Uterus (tissue), 4 donors: ENCODE measurements at places on chromosomes 11 and 22. TPM values are rescaled to one million over a fixed set of nuclear protein-coding genes. Genes with fewer than 3 reads are reported as not detected.

ABTB2 gene
- 5.6 TPM for total RNA-seq

ADM2 gene
- not detected for total RNA-seq

DNA sequence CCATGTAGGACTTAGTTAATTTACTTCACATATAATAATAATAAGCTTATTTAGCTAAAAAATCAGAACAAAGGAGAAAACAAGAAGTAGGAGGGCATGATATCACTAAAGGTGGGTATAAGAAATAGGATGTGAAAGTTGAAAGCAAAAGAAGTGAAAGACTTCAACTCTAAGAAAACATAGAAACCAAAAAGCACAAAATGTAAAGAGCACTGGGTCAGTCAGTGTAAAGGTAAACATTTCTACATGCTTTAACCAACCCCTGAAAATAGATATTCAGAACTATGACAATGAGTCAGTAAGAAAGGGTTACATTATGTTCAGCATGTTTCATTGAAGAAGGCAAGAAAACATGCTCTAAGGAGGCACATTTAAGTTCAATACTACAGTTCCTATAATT lies 298.8 kb downstream of the SWAP70 start:
- DNase-seq = no peak
- H3K27me3 ChIP-seq = no peaks in the 10 kb centered on the region
- no peak overlapping the region for H3K27ac ChIP-seq
- H3K4me1 ChIP-seq = no peaks in the 10 kb centered on the region

- H3K27me3 ChIP-seq = no peaks in the 10 kb centered on the region
- no peak for DNase-seq
- no peaks in the 10 kb centered on the region for H3K4me1 ChIP-seq
- H3K36me3 ChIP-seq = no peaks in the 10 kb centered on the region
- H3K27ac ChIP-seq = peak overlapping the region; percentile 61
- H3K4me3 ChIP-seq = no peak overlapping the region
These were observed 84.4 kb downstream of the GALNT18 start for GRCh38 chr11:11537372-11537771.

DNA sequence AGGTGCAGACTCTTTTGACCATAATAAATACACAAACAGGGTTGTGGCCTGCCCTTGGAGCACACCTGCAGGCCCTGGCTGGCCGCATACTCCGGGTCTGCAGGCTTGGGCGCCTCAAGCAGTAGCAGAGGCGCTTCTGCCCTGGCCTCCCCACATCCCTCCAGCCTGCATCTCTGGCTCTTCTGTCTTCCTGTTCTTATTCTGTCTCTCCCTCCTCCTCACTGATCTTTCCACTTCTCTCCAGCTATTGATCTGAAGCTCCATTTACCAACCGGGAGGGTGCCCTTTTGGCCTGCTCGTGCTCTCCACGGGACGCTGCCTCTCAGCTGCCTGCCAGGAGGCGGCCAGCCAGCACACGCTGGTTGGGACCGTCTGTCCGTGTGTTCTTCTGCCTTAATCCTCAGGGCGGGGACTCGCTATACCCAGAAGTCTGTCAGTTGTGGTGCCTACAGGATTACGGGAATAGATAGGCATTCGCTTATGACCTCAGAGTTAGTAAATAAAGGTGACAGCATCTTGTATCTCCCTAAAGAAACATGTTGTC lies 5.2 kb downstream of the UPB1 start:
- no peak for DNase-seq
- no peaks in the 10 kb centered on the region for H3K36me3 ChIP-seq
- no peak overlapping the region for H3K27ac ChIP-seq
- no peaks in the 10 kb centered on the region for H3K27me3 ChIP-seq

GRCh38 chr11:94767291-94767690 lies 865 bp upstream of the AMOTL1 start:
- H3K4me1 ChIP-seq = peaks cover 3% of the 10 kb centered on the region

DNA sequence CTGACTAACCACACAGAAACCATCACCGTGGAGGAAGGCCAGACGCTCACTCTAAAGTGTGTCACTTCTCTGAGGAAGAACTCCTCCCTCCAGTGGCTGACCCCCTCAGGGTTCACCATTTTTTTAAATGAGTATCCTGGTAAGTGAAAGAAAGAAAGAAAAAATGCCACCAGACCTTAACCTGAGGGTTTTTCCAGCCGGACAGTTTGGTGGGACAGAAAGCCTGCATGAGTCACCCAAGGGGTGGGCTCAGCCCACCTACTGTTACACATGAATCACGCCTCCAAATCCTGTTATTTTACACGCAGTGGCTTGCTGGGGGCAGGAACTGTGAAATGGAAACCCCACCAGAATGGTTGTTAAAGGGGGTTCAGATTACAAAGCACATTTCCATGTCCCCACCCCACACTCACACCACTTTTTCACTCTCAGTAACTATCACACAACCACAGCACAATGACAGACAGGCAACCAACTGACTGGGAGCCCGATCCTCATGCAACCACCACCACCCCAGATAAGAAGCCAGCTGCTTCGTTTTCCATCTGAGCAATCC lies 11.9 kb downstream of the CRTAM start:
- no peaks in the 10 kb centered on the region for H3K4me1 ChIP-seq
- no peak overlapping the region for H3K27ac ChIP-seq
- H3K36me3 ChIP-seq = no peaks in the 10 kb centered on the region
- no peak for DNase-seq
- H3K27me3 ChIP-seq = no peaks in the 10 kb centered on the region

- H3K4me1 ChIP-seq = peaks cover 3% of the 10 kb centered on the region
- DNase-seq = no peak
- H3K36me3 ChIP-seq = no peaks in the 10 kb centered on the region
These were observed 198.4 kb downstream of the SBF2 start for GRCh38 chr11:10095412-10096208.

DNA sequence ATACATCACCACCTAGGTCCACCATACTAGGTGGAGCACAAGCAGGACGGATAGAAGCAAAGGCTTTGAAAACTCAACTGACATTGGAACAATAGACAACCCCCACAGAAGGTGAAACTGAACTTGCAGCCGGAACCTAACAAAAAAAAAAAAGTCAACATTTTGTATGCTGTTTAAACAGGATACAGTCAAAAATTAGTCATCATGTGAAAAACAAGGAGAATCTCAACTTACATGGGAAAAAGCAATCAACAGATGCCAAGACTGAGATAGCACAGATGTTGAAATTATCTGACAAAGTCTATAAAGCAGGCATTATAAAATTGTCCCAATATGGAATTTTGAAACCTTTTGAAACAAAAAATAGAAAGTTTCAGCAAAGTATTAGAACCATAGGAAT lies 123.8 kb downstream of the RAB38 start:
- no peak overlapping the region for H3K4me3 ChIP-seq
- H3K27ac ChIP-seq = no peak overlapping the region
- H3K27me3 ChIP-seq = no peaks in the 10 kb centered on the region
- no peaks in the 10 kb centered on the region for H3K4me1 ChIP-seq
- DNase-seq = no peak
- no peaks in the 10 kb centered on the region for H3K36me3 ChIP-seq

- no peaks in the 10 kb centered on the region for H3K27me3 ChIP-seq
- no peaks in the 10 kb centered on the region for H3K36me3 ChIP-seq
- H3K4me1 ChIP-seq = no peaks in the 10 kb centered on the region
- H3K27ac ChIP-seq = no peak overlapping the region
- no peak for DNase-seq
These were observed 31.0 kb upstream of the AMOTL1 start for GRCh38 chr11:94737171-94737611.

DNA sequence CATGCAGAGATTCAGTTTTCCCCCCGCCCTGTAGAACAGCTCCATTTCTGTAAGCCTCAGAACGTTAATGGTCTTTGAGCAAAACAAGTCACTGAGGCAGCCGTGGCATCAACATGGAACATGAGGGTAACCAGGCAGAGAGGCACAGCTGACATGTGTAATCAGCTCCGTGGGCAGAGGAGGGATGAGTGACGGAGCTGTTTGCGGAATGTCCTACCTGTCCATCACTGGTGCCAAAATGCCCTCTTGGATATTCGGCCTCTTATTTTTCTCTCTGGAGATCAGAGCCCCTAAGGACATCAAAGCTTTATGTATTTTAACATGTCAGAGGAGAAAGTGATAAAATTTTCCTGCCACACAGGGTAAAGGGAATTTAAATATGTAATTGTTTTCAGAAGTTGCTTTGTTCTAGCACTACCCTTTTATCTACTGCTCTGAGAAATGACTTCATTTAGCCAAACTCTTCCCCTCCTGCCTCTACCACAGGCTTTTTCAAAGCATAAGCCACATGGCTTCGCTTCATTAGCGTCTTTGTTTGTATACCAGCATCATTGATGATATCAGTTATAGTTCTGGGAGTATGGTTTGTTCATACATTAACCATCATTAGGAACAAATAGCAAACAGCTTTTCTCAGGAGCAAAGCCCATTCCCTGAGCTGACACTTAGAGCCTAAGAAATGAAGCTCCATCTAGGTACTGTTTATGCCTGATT lies 32.9 kb downstream of the C11orf71 start:
- no peak overlapping the region for H3K27ac ChIP-seq
- no peaks in the 10 kb centered on the region for H3K27me3 ChIP-seq
- DNase-seq = no peak
- no peak overlapping the region for H3K4me3 ChIP-seq
- H3K4me1 ChIP-seq = no peaks in the 10 kb centered on the region

GRCh38 chr11:72833811-72834493 lies 19.7 kb downstream of the ATG16L2 start:
- no peaks in the 10 kb centered on the region for H3K36me3 ChIP-seq
- H3K4me3 ChIP-seq = no peak overlapping the region
- peaks cover 11% of the 10 kb centered on the region for H3K4me1 ChIP-seq
- H3K27ac ChIP-seq = peak overlapping the region; percentile 76
- no peaks in the 10 kb centered on the region for H3K27me3 ChIP-seq

DNA sequence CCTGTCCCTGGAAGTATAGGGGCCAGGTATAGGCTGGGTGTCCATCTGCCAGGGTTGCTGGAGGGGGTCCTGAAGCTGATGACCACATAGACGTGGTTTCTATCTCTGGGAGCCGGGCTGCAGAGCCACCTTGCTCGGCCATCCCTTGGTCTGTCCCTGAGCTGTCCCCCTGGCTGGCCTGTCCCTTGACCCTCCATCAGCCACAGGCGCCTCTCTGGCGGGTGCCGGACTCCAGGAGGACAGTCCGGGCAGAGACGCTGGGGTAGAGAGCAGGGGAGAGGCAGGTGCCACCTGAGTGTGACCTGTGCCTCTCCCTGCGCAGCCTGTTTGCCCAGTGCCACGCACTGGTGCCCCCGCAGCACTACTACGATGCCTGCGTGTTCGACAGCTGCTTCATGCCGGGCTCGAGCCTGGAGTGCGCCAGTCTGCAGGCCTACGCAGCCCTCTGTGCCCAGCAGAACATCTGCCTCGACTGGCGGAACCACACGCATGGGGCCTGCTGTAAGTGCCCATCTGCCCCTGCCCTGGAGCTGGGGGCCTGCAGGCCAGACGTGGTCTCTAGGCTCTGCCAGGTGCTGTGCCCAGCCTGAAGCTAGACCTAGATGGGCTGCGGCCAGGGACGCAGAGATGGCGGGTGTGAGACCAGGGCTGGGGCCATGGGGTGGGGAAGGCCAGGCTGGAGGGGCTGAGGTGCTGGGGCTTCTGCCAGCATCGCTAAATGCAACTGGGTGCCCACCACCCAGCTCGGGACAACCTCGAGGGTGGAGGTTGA lies 29.9 kb downstream of the MUC2 start:
- H3K36me3 ChIP-seq = no peaks in the 10 kb centered on the region
- H3K4me1 ChIP-seq = no peaks in the 10 kb centered on the region
- no peak overlapping the region for H3K27ac ChIP-seq
- no peaks in the 10 kb centered on the region for H3K27me3 ChIP-seq
- no peak for DNase-seq

DNA sequence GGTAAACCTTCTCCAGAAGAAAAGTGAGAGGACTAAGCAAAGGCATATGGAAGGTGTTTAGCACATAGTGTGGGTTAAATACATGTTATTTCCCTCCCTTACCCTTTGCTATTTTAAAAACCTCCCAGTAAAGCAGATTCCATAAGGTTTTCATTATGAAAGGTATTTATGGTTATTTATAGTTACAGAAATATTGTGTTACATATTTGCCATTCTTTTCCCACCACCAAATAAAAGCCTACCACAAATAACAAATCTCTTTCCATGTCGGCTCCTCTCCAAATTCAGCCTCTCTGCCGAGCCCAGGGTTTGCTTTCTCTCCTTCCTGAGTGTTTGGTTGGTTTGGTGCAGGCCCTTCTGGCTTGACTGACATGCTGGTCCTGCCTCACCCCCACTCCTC lies 64.4 kb downstream of the INSC start:
- DNase-seq = no peak
- H3K27ac ChIP-seq = no peak overlapping the region
- no peaks in the 10 kb centered on the region for H3K4me1 ChIP-seq
- no peaks in the 10 kb centered on the region for H3K27me3 ChIP-seq
- no peaks in the 10 kb centered on the region for H3K36me3 ChIP-seq
